ENCODE measurements at places on chromosomes 4 and X.

DNA sequence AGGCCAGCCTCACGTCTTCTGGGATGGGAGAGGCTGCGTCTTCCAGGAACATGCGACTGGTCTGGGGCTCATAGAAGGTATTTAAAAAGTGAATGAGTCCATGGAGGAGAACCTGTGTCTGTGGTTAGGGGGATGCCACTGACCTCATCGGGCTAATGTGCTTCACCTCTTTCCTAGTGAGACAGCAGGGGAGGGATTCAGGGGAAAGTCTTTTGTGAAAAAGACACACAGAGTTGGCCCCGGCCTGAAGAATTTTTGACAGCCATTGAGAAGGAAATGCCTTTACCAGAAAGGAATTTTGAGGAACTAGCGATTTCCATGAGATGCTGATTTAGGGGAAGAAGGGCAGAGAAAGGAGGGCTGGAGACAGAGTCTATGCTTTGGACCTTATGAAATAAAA, 11.0 kb upstream of the C4orf50 start:
- no peak for DNase-seq

- no peak for DNase-seq
Measured at GRCh38 chr4:169345316-169345721, 74.6 kb upstream of the SH3RF1 start.

DNA sequence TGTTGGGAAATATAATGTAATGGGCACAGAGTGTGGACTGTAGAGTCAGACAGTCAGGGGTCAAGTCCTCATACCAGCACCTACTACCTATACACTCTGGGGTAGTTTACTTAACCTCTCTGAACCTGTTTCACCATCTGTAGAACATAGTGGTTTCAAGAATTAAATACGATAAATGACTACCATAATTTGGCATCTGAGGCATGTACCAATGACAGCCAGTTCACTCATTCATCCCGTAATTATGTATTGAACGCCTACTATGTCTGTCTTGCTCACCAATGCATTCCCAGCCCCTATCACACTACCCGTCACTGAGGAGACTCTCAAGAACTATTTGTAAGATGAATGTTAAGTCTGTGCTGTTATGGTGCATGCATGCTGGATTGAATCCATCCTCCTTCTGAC, 2.0 kb upstream of the FGB start:
- no peak for DNase-seq

- DNase-seq = no peak
Measured at GRCh38 chr4:37830640-37831039, 4.2 kb downstream of the PGM2 start.

GRCh38 chrX:146707781-146708180, 101.8 kb upstream of the CXorf51B start:
- no peak for DNase-seq

DNA sequence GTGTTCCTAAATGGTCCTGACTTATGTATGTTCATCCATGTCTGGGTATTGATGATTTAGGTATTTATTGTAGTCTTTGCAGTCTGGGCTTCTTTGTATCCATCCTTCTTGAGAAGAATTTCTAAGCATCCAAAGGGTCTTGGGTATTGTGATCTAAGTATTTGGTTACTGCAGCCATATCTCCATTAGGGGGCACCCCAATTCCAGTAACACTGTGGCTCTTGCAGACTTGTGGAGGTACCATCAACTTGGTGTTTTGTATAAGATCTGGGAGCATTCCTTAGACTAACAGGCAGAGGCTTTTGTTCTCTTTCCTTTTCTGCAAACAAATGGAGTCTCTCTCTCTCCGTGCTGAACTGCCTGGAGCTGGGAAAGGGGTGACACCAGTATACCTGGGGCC, 113.7 kb upstream of the NEXMIF start:
- peak; percentile 1 for DNase-seq

DNA sequence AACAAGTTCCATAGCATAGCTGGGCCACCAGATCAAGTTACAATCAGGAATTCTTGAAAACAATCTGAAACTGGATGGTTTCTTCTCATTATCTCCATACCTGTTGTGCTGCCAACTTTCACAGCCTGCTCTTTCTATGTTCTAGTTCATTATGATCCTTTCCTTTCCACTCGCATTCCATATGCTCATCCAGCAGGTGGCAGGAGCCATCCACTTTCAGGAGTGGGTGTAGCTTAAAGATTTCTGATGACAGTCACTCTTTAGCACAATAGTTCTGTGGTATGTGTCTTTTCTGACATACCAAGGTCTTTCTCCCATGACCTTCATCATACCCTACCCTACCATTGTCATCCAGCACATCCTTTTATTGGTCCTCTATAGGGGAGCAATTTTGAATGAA, 46.4 kb downstream of the PAGE2 start:
- DNase-seq = peak; percentile 33

DNA sequence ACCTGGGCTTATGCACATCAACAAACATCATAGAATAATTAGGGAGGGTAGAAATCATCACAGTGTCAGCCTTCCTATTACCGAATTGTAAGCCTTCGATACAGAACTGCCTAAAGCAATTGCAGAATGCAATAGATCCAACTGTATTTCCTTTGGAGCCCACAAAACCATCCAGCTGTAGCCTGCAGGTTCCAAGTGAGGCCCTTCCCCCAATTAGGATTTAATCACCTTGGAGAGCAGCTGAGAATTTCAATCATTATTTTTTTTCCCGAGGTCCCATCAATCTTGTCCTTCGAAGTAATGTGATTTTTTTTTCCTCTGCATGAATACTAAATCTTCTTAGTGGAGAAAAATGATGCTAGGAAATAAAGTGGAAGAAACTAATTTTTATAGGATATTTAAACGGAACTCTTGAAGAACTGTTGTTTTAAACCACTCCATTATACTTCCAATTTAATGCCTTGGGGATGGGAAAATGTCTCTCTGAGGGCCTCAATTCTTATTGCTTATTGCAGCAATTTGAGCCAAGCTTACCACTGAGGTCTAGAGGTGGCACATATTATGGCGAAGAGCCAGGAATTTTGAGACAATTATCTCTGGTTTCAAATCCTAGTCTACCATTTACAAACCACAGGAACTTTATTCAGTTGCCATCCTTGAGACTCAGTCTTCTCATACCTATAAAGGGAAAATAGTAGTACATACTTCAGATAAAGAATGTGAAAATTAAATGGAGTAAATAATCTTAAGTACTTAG, 953.4 kb upstream of the IGFBP7 start:
- no peak for DNase-seq

DNA sequence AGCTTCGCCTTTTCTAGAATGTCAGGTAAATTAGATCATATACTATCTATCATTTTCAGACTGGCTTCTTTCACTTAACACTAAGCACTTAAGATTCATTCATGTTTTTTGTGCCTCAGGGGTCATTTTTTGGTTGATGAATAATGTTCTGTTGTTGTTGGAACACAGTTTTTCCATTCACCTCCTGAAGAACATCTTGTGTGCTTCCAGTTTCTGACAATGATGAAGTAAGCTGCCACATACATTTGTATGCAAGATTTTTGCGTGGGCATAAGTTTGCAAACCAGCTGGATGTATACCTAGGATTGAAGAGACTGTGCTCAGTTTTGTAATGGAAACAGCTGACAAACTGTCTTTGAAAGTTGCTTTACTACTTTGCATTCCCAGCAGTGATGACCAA, 37.6 kb downstream of the MAGEA9 start:
- no peak for DNase-seq

DNA sequence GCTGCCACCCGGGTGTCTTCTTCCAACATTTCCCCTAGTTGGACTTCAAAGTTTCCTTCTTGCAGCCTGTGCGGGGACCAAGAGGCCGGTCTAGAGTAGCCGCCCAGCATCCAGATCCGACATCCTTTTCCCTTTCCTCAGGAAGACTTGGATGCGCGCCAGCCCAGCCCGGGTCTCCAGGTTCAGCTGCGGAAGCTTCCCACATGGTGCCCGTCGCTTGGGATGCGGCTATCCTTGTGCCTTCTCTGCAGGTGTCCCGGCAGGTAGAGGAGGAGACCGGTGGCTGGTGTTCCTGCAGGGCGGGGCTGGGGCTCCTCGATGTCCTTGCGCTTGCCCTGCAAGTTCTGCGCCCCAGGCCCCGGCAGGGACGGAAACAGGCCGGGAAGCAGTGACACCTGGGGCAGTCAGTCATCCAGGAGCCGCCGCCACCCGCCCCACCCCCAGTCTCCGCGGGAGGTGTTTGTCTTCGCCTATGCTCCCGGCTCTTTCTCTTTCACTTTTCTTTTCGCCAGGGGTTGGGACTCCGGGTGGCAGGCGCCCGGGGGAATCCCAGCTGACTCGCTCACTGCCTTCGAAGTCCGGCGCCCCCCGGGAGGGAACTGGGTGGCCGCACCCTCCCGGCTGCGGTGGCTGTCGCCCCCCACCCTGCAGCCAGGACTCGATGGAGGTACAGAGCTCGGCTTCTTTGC, at the start of gene IL15:
TSS of gene IL15 (plus strand) at position 502 of the 689 bp plus-strand sequence. CDS start 82,882 bp downstream, outside the sequence.
- peak; percentile 65 for DNase-seq

GRCh38 chr4:186318481-186318880, 52.5 kb downstream of the F11 start:
- DNase-seq = no peak

DNA sequence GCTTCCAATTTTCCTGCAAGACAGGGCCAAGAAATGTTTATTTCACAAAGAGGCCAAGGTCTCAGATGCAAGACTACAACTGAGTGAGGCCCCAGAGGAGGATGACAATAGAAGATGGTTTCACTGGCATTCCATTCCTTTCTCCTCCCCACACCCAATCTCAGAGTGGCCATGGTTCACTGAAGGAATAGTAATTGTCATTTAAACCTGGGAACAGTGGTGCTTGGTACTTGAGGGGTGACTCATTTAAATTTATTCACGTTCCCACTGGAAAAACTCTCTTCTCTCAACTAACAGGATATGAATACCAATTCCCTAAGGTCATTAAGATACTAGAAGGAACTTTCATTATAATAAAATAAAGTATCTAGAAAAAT, 35.3 kb upstream of the CXCL8 start:
- DNase-seq = no peak

GRCh38 chrX:46860557-46860956, 23.7 kb downstream of the RP2 start:
- no peak for DNase-seq

DNA sequence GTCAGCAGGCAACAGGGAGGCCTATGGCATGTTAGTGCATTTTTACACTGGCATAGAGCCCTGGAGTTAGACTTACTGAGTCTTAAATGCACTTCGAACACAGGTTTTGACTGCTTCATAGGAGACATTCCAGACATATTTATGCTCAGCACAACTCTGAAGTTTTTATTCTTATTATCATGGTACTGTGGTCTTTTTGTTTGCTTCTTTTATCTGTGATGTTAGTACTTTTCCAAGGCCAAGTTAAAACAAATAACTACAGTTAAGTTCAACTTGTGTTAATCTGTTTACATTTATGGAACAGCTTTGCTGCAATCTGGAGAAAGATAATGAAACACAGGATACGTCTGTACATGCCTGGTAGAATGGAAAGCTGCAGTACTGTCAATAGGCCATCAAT, 76.5 kb downstream of the COL4A5 start:
- DNase-seq = no peak

DNA sequence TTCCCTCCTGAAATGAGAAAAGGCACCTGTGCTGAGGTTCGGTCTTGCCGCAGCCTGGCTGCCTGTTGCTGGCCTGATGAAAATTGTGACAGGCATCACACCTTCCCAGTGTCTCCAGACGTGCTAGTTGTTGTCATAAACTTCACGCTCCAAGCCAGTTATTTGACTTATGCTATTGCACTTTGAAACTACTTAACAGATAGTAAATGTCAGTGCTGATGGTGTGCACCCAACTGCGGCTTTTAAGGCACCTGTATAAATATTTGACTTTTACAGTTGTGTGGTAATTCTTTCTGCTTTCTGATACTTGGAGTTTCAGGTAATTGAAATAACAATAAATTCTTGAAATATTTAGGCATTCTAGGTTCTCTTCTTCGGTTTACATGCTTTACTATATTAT, 1.8 kb downstream of the WWC2 start:
- DNase-seq = no peak

- DNase-seq = no peak
Measured at GRCh38 chr4:185283723-185284122, 74.3 kb downstream of the SNX25 start.

DNA sequence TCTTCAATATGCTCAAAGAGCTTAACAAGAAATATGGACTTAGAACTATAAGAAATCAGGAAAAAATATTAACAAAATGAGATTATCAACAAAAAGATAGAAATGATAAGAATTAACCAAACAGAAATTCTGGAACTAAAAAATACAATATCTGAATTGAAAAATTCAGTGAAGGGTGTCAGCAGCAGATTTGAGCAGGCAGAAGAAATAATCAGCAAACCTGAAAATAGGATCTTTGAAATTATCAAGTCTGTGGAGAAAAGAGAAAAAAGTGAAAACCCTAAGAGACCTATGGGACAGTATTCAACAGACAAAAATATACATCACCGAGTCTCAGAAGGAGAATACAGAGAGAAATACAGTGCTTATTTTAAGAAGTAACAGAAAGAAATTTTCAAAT, 877.8 kb upstream of the AGA start:
- no peak for DNase-seq

DNA sequence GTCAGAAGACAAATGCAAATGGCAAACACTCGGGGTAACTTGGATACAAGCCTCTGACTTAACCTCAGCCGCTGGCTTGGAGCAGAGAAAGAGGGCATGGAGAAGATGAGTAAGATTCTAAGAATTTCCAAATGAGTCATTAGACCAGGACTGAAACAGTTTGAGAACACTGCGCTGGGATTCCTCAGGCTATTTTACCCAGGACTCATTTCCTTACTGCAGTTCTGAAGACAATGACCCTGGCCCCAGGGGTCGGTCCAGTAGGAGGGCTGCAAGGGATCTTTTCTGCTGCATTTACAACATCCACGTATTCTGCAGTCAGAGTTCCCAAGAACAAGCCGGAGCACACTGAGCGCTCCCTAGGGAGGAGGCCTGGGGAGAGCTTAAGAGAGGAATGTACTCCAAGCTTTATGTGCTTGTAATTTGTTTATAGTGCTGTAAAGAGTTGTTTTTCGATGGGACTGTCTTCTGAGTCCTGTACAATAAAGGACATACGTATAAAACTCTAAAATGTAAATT, 27.3 kb upstream of the SORBS2 start:
- no peak for DNase-seq

GRCh38 chr4:26529479-26529878, 39.2 kb upstream of the CCKAR start:
- no peak for DNase-seq

All from CD4-positive, alpha-beta T cell treated with Interleukin-1 beta for 1 hour (primary cell).